ENCODE measurements at places on chromosomes 1 and 21. TPM values are rescaled to one million over a fixed set of nuclear protein-coding genes. Genes with fewer than 3 reads are reported as not detected.

The FLG2 gene
- not detected for total RNA-seq

The GCSAML gene
- total RNA-seq, result not detected

The FCGR3A gene
- not detected for total RNA-seq

The LCE6A gene
- not detected for total RNA-seq

The MASP2 gene
- not detected for total RNA-seq

The FMO3 gene
- not detected for total RNA-seq

GRCh38 chr1:244346972-244347618, 104.6 kb downstream of the ADSS2 start:
- DNase-seq, result peak; percentile 32

GRCh38 chr21:41102281-41102680, 65.7 kb upstream of the BACE2 start:
- no peak for DNase-seq

DNA sequence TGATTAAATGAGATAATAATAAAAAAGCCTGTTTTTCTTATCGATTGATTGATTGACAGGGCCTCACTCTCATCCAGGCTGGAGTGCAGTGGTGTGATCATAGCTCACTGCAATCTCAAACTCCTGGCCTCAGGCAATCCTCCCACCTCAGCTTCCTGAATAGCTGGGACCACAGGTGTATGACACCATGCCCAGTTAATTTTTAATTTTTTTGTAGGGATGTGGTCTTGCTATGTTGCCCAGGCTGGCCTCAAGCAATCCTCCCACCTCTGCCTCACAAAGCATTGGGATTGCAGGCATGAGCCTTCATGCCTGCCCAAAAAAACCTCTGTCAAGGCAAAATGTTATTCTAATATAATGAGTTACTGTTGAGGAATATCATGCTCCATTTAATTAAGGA, 346.4 kb upstream of the DAB1 start:
- DNase-seq, result no peak

DNA sequence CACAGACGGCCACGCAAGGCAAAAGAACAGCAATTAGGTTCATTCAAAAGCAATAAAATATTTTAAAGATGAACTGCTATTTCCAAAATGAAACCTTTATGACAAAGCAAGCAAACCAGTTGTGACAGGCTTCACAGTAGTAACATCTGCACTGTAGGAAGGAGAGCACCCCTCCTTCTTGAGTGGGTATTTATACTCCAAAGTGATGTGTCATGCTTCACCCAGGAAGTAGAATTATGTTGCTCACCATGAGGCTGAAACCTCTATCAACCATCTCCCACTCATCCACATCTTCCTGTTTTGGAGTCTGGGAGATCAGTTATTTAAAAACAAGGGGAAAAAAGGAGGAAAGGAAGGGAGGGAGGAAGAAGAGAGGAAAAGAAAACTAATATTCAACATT, 885 bp downstream of the OR2T10 start:
- no peak for DNase-seq

GRCh38 chr1:43691871-43692815, 15.2 kb upstream of the ST3GAL3 start:
- DNase-seq, result no peak

DNA sequence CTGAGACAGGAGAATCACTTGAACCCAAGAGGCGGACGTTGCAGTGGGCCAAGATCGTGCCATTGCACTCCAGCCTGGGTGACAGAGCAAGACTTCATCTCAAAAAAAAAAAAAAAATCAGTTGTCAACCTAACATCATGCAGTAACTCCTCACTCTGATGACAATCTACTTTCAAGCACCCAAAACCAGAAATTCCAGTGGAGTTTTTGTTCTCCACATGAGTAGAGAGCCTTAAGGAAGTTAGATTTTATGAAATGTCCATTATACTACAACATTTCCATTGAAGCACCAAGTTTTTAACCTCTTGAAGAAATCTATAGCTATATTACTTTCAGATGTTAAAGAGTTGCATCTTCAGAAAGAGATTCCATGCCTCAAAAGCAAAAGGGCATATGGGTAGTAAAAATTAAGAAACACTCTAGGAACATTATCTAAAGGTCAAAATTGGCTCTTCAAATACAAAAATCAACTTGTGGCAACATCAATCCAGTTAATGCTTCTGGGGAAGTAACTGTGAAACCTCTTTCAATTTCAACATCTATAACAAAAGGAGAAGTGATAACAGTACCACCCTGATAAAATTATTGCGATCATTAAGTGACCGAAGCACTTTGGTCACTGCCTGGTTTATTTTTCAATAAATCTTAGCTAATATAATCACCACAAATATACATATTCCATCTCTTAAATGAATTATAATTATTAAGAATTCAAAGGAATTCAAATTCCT, 7.7 kb downstream of the LPGAT1 start:
- no peak for DNase-seq

DNA sequence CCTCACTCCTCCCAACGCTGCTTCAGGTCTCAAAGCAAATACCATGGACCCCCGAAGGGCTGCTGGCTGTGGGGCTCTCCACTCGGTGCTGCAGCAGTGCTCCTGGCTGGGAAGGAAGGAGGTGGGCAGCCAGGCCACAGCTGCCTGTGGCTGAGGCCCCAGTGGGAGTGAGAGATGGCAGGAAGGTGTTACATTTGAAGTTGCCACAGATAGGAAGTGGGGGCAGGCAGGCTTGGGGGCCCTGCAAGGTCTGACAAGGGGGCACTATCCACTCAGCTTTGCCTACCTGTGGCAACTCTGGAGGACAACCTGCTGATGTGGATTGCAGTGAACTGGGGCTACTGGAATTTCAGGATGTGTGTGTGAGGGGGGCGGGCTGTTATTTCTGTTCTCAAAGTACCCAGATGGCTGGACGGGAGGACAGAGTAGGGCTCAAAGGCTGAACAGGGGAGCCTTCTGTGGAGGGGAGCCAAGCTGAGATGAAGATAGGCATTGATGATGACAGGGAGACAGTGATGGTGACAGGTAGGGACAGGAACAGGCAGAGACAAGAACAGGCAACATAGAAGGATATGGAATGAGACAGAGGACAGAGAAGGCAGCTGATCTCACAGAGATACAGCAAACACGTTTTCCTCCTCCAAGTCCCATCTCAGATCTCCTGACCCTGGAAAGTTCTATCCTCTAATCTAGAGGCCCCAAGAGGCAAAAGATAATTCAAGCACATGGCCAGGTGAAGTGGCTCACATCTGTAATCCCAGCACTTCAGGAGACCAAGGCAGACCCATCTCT, 1.8 kb downstream of the ZNF683 start:
- DNase-seq, result no peak
